ENCODE measurements at places on chromosomes 1 and 21.

DNA sequence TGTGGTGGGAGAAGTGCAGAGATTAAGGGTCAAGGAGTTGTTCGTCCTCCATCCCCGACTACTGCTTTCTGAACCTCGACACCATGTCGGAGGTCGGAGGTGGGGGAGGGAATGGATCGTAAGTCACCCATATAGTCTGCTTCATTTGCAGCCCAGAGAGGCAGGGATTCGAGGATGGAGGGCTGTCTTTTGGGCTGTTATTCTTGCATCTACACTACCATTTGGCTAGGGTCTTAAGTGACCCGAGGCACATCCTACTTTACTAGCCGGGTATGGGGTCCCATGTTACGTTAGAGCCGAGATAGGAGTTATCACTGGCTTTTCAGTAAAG, 578 bp downstream of the USP21 start:
- no peak for ATAC-seq

DNA sequence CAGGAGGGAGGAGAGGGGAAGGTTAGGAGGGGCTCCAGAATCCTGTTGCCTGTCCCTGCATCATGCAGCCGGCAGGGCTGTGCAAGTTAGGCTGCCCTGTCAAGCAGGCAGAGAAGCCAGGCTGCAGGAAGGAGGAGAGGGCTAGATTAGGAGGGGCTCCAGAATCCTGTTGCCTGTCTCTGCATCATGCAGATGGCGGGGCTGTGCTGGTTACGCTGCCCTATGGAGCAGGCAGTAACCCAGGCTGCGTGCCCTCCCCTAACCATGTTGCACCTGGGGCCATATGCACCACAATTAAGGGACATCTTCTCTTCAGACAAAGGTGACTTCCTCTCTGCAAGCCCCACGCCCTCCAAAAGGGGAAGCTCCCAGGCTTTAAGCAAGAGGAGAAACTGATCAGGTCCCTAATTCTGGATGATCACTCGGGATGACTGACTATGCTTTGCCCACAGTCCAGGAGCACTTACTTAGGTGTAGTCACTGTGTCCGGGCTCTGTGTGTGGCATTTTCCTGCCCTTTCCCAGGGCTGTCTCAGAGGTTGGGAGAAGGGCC, 457.4 kb downstream of the SETD4 start:
- ATAC-seq, result no peak

GRCh38 chr1:153476491-153477093, 16.1 kb upstream of the S100A7 start:
- ATAC-seq, result no peak

DNA sequence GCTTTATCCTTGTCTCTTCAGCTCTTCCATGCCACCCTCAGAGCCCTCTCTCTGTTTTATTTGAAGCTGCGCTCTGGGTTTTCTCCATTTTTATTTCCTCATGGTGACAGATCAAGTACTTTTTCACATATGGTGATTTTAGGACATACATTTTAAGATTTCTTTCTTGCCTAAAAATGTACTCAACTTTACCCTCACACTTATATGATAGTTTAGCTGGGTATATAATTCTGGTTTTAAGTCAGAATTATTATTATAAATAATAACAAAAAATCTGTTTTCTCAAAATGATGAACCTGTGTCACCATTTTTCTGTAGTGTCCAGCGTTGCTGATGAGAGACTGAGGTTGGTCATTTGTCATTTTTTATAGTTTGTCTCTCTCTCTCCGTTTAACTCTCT, 754 bp upstream of the KRTAP10-5 start:
- no peak for ATAC-seq

GRCh38 chr21:29288239-29288638, 10.5 kb upstream of the BACH1 start:
- no peak for ATAC-seq

GRCh38 chr1:167121375-167122120, 27.7 kb downstream of the STYXL2 start:
- ATAC-seq, result peak; percentile 45

DNA sequence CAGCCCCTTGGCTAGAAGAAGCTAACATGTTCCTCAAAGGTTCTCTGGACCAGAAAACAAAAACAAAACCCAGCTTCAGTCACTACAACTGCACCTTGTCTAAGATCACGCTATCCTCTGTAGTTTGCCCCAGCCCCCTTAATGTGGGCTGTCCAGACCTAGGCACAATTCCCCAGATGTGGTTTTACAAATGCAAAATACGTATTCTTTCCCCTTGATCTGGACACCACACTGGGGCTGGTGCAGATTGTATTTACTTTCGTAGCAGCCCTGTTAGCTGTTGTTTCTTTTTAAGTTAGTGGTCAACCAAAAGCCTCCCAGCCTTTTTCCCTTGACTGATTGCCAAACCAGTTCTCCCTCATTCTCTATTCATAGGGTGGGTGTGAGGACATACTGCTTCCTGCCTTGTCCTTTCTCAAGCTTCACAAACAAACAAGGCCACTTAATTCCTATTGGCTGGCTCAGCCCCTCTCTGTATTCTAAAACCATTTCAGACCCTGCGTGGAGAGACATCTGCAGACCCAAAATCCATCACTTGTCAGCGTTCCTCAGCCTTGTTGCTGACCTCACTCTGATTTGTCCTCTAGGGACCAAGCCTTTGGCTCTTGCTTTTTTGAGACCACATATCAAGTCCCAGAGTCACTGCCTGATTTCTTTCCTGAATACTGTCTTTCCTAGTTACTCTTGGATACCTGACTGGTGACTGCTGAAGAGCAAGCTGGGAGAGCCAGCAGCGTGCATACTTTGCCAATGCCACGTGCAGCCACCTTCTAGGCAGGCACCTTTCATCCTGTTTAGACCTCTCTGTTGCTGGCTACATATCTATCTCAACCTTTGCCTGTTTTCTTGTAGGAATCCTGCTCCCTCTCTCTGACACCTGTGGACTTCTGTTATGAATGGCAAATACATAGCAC, 96.4 kb upstream of the RAB3GAP2 start:
- ATAC-seq, result no peak

DNA sequence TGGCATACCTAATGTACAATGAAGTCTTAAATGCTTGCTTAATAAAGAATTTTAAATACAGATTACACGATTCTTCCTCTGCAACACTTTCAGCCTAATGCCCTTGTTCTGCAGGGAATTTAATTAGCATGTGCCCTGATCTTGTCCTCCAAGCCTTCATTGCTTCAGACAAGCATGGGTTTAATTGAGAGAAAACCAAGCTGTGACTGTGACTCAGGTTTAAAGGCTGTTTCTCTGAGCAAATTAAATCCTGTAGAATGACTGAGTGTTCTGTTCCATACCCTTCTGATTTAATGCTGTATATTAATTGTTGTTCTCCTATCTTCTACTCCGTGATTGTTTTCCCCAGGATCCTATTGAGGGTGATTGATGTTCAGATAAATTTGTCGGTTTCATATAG, 269.0 kb upstream of the PRMT6 start:
- ATAC-seq, result no peak

GRCh38 chr1:184929711-184930202, 44.6 kb downstream of the NIBAN1 start:
- ATAC-seq, result no peak

GRCh38 chr1:173489149-173489600, 12.0 kb downstream of the PRDX6 start:
- no peak for ATAC-seq

- no peak for ATAC-seq
Measured at GRCh38 chr21:14890141-14890540, 174.7 kb downstream of the NRIP1 start.

GRCh38 chr21:33924079-33924765, 8.6 kb upstream of the ATP5PO start:
- peak; percentile 94 for ATAC-seq

All from activated CD4-positive, CD25-positive, alpha-beta regulatory T cell treated with anti-CD3 and anti-CD28 coated beads, Interleukin-2, amount 50 U/mL, for 24 hours (primary cell).